ENCODE measurements at places on chromosomes 4 and X.

GRCh38 chr4:95095348-95095974 lies 337.7 kb downstream of the BMPR1B start:
- no peak for DNase-seq

DNA sequence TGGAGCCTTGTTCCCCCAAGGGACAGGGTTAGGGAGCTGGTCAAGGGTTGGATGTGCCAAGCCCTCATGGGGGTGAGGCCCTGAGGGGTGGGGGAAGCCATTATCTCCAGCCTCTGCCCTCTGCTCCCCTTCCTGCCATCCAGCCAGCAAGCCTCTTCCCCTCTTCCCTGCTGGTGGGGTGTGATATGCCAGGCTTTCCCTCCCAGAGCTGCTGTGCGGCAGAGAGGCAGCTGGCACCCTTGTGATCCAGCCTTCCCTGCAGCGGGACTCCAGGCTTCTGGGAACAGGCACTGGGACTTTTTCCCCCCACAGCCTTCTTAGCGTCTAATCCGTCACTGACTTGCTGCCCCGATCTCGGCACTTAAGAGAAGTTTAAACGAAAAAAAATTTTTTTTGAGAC lies 6.3 kb downstream of the SSR4 start:
- DNase-seq, result no peak

- DNase-seq, result no peak
Observed at GRCh38 chr4:168433571-168433970, 46.7 kb downstream of the DDX60L start.

DNA sequence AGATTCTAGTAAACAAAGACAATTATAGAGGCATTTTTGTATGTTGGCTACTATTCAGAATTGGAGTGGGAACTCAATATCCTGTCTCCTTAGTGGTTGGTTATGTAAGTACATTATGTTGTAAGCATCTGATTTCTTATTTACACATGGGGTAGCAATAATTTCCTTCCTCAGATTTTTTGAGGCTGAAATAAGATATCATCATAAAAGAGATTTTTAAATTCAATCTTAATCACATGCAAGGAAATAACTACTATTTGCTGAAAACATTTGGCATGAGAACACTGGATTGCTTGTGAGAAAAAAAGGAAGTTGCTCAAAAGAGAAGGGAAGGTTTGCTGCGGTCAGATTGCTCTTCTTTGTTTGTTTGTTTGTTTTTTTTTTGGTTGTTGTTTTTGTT lies 437.7 kb upstream of the HS3ST1 start:
- no peak for DNase-seq

DNA sequence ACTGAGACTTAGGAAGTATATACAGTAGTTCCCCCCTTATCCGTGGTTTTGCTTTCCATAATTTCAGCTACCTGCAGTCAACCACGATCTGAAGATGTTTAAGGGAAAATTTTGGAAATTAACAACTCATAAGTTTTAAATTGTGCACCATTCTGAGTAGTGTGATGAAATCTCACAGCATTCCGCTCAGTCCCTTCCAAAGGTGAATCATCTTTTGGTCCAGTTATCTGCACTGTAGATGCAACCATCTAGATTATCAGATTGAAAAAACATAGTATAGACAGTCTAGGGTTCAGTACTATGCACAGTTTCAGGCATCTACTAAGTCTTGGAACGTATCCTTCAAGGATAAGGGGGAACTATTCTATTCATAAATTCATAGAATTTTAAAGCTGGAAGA lies 109.0 kb downstream of the ANXA3 start:
- DNase-seq, result no peak

GRCh38 chr4:23770011-23770410 lies 119.8 kb downstream of the PPARGC1A start:
- no peak for DNase-seq

DNA sequence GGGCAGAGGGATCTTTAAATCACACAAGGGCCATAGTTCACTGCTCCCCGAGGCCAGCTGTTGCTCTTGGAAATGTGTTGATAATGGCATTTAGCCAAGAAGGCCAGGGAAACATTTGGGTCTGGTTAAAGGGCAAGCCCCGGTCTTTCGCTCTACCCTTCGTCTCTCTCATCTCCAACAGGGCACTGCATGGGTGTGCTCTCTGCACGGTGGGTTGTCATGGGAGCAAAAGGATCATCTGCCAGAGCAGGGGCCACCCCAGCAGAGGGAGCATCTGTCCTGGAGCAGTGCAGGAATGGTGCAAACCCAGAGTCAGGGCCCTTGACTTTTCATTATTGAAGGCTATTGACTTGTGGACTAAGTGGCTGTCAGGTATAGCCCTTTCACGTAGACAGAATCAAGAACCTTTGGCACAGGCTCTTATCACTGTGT lies 22.7 kb upstream of the PGRMC2 start:
- no peak for DNase-seq

- no peak for DNase-seq
Observed at GRCh38 chr4:14743172-14743571, 259.1 kb upstream of the CPEB2 start.

- no peak for DNase-seq
Observed at GRCh38 chrX:18692541-18692940, 14.9 kb upstream of the PPEF1 start.

- no peak for DNase-seq
Observed at GRCh38 chr4:102627831-102628523, 126.8 kb downstream of the NFKB1 start.

DNA sequence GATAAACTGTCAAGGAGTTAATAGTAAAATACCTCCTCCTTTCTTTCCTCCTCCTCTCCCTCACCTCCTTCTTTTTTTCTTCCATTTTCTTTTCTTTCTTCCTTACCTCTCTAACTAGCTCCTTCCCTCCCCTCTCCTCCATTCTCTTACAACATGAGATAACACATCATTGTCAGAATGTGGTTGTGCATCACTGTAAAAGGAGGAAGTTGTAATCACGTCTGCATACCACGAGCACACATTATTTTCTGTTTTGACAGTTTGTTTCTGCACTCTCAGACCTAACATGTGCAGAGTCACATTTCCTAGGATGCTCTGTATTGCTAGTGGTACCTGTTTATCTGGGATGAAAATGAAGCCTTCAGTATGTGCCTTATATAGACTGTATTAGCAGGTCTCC lies 9.1 kb downstream of the SLIT2 start:
- no peak for DNase-seq

- DNase-seq, result no peak
Observed at GRCh38 chr4:67744561-67745283, 9.5 kb downstream of the GNRHR start.

- DNase-seq, result no peak
Observed at GRCh38 chr4:8237256-8237989, 32.1 kb upstream of the HTRA3 start.

DNA sequence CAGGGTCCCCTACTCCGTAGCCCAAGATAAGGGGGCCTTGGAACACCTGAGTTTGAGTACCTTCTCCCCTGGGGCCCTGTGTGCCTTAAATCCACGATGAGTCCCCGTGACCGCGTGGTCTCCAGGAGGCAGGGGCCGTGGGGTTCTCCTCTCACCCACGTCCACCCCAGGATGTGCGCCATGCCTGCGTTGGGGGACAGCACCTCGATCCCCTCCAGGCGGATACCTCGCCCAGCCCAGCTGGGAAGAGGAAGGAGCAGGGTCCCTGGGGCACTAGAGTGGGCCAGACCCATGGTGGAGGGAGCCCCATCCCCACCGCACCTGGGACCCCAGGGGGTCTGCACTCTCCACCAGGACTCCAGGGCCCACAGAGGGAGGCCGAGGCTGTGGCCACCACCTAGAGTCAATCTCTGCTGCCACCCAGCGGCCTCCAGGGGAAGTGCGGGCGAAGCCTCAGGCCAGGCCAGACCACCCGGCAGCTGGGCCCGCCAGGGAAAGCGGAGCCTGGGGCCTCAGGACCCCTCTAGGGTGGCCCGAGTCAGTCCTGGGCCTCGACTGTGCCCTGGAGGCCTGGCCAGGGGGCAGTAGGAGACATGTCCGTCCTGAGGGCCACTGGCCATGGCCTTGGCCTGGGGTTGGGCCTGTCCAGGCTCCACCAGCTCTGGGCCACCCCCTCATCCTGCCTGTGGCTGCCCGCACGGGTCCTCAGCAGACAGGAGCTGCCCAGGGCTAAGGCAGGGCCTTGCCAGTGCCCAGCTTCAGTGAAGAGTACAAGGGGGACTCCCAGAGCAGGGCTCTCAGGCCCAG lies 55.0 kb downstream of the FAM53A start:
- peak; percentile 49 for DNase-seq

GRCh38 chr4:30953799-30954198 lies 233.6 kb downstream of the PCDH7 start:
- no peak for DNase-seq

- DNase-seq, result no peak
Observed at GRCh38 chrX:121231566-121232358, 184.4 kb downstream of the GLUD2 start.

DNA sequence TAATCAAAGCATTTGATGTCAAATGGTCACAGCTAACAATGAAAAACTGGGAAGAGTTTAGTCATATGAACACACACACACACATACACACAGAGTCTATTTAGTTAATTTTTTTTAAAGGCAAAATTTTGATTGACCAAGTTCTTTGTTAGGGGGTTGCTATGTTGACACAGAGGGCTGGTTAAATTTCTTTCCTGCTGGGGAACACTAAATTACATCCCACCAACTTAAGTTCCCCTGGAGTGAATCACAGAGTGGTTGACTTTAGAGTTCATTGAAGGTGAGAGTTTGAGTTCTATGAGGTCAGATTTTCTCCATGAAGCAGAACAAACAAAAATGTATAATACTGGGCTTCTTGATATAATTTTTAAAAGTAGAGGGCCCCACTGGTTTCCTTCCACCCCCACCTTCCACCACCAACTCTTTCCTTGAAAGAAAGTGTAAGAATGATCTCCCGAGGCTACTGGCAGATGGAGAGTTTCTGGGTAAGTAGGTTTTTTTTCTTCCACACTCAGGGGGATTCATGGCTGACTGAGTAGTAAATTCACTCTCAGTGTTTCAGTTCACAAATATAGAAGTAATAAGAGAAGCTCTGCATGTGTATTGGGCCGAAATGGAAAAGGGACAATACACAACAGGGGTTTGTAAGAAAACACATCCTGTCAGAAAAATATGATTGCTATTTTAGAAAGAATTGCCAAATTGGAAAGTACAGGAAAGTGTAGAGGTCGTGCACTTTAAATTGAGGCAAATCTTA lies 917.0 kb upstream of the LCORL start:
- no peak for DNase-seq

DNA sequence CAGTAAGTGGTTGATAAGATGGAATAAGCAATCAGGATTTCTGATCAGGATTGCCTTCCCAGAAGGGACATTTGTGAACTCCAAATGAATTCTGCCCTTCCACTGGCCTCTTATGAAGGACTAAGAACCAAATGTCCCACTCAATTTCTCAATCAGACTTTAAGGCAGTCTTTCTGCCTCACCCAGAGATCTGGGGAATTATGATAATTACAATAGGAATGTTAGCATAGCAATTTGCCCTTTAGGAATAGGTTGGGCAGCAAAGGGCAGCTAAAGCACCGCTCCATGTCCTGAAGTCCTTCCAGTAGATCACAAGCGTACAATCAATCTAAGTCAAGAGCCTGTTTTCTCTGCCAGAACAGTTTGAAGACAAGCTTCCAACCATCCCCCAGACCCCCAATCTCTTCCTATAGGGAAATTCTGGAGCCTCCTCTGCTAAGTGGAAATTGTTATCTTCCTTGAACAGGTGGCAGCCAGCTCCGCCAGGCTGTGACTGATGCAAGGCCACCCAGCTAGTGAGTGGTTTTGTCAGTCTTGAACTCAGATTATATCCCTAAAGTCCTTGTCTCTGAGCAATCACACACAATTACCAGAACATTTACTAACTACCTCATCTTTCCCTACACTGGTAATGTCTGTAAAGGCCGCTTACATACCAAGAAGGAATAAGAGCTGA lies 18.6 kb downstream of the NKX3-2 start:
- DNase-seq, result no peak

DNA sequence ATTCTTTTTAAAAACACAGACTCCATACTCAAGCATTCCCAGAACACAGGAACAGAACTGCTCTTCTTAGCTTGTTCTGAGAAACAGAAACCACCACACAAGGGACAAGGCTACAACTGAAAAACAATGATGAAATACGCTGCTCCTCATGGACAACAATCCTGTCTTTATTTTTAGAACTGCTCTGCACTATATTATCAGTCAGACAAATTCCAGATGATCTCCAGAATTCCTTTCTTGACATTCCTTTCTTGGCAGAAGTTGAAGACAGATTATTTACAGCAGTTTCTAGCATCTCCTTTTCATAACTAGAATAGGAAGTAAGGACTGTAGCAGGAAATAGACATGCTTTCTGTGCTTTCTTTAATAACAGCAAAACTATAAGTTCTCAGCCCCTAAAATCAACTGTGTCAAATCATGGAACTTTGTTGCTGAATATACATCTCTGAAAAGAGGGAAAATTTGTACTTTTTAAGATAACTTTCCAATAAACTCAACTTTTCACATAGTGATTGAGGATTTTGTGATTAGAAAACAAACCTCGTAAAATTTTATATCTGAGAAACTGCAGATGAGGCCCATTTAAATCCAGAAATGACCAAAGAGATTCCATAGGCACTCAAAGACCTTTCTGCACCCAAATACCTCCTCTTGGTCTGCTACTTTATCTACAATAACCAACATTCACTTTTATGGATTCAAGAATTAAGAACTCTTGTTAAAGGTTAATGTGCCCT lies 35.9 kb downstream of the ANTXR2 start:
- peak; percentile 14 for DNase-seq

DNA sequence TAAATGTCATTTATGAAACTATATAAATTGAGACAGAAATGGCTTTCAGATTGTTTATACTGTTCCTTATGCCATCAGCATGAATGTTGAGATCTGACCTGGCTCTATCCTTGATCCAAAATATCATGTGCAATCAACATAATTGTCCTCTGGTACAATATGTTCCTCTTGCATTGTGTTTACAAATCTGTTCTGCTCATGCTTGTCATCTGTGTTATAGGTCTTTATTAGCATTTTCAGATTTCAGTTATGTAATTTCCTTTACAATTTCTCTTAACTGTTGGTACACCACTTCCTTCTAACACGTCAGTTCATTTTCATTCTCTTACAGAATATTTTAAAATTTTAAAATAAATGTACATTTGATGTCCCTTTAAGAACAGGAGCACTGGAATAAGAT lies 1.6 kb downstream of the HPGD start:
- no peak for DNase-seq

- DNase-seq, result no peak
Observed at GRCh38 chr4:1021386-1022050, 10.1 kb downstream of the FGFRL1 start.
